M059J (cell line): ENCODE measurements at places on chromosomes 5 and 9. TPM values are rescaled to one million over a fixed set of nuclear protein-coding genes. Genes with fewer than 3 reads are reported as not detected.

DNA sequence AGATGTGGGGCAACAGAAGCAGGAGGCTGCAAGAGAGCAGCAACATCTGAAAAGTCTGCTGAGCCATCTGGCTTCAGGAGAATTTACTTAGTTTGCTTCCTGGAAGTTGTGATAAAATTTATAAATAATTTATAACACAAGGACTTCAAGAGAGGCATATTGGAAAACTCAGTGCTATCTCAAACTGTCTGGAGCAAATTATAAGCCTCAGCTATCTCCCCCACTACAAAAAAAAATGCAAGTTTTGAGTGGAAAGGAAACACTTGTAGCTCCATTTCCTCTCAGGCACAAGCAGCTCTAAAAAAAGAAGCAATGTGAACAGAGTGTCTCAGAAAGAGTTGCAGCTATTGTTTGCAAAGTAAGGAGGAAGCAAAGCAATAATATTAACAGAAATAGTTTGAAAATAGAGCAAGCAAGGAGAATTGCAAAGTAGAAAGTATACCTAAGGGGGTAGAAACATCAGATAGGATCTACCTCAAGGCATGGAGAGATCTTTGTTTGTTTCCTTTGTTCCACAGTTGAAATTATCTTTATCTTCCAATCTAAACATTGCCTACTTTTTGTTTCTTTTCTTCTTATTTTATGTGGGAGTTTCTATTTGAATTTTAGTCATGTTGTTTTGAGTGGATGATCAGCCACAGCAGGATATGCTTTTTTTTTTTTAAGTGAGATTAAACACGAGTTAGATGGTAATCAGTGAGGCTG lies 55.9 kb upstream of the IL6ST start:
- DNase-seq, result peak; percentile 18

DNA sequence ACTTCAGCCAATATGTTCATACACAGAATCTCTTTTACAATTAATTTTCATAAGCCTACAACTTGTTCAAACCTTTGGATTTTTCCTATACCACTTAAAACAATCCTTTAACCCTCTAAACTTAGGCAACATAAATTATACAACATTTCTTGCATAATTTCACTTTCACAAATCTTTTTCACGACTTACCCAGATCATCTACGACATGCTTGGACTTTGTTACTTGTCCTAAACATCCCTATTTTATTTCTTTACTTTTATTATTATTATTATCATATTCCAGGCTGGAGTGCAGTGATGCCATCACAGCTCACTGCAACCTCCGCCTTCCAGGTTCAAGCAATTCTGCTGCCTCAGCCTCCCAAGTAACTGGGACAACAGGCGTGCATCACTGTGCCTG lies 68.0 kb downstream of the CACNA1B start:
- DNase-seq, result no peak

The DNAJA1 gene
- 265 and 312 TPM in 2 replicates for total RNA-seq

GRCh38 chr9:126661521-126662251 lies 48.0 kb downstream of the LMX1B start:
- DNase-seq, result peak; percentile 25

- DNase-seq, result no peak
Observed at GRCh38 chr5:149901511-149901910, 43.1 kb downstream of the PDE6A start.

DNA sequence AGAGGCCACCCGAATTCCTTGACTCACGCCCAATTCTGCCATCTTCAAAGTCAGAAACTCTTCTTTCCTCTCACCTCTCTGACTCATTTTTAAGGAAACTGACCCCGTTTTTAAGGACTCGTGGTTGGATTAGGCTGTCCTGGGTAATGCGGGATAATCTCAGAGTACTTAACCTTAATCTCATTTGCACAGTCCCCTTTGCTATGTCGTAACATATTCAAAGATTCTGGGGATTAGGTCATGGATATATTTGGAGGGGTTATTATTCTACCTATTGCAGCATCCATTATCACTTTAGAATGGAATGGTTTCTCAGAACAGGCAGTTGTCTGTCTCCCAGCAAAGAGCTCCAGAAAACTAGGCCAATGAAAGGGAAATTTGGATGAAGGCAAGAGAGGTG lies 80.8 kb upstream of the IL12B start:
- DNase-seq, result no peak

DNA sequence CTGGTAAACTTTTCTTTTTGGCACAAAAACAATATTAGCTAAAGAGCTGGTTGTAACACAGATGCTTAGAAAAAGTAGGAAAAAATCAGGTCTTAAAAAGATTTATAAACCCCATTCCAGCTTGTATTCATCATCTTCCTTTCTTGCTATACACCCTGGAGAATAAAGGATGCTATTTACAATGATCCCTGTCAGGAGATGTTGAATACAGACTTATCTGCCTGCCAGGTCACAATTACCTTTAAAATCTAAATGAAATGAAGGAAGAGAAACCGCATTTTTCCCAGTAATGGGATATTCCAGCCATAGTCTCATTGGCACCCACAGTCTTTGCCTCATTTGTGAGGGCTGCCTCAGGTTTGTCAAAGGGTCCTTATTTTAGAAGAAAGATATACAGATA lies 394.1 kb upstream of the WWC1 start:
- no peak for DNase-seq

- DNase-seq, result no peak
Observed at GRCh38 chr5:73523861-73524260, 25.6 kb downstream of the BTF3 start.

- DNase-seq, result peak; percentile 22
Observed at GRCh38 chr9:116992865-116993264, 305.8 kb downstream of the TRIM32 start.

DNA sequence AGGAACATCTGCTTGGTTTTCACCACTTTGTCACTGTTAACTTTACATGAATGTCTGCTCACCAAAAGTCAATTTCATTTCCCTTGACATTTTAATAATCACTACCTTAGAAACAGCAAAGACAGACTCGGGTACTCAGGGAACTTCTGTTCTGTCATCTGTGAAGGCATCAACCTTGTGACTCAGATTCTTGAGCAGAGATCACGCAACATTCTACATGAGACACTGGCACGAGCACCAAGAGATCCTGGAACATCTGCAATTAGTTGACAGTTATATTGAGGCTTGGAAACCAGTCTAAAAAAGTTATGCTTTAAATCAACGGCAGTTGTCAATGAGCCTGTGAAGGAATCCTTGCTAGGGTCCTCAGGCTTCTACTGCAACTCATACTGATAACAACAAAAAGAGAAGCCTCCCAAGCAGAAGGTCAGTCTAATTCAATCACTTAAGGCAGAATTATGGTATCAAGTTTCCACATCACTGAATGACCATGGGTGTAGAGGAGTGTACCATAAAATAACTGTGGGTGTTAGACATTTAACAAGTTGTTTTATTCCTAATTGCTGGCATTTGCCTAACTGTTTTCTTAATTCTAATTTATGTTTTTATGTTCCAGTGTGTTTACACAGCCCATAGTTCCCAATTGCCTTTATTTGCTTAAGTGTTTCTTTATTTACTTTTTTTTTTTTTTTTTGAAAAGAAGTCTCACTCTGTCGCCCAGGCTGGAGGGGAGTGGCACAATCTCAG lies 3.3 kb upstream of the PBX3 start:
- peak; percentile 52 for DNase-seq

The ZNF346 gene
- 21.3 and 22.8 TPM in 2 replicates for total RNA-seq

- no peak for DNase-seq
Observed at GRCh38 chr5:14175381-14175780, 32.2 kb downstream of the TRIO start.

DNA sequence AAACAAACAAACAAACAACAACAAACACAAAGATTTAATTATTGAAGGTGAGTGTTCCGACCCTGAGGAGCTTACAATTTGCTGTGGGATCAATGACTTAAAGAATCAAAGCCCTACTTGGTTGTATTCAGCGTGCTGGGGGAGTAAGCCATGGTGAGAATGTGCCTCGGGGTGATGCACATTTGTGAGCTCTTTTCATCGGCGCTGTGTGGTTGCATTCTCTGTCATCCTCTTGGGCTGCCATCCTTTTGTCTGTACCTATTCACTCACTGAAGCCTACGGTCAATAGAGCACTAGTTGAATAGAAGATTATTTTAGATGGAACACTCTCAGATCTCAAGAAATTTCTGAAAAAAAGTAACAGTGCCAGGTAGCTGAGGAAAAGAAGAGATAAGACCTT lies 203.9 kb downstream of the CTNND2 start:
- DNase-seq, result no peak

- peak; percentile 35 for DNase-seq
Observed at GRCh38 chr5:28344836-28345433, 1306.5 kb upstream of the CDH9 start.

DNA sequence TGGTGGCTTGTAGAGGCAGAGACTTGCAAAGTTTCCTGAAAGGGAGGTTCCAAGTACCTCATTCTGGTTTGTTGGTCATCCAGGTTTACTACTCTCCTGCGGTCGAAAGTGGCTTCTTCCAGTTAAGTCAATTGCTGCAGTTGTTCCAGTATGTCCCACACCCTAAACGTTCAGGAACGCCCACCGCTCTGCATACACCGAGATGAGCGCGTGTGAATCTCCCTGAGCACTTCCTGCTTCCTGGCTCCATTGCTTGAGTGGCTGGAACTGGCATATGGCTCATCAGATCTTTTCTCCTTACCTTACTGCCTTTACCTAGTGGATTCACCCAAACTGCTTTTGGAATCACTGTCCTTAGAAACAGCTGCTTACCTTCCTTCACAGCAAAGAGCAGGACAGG lies 59.1 kb upstream of the GLIS3 start:
- no peak for DNase-seq

GRCh38 chr5:7018198-7018597 lies 305.0 kb downstream of the TENT4A start:
- DNase-seq, result no peak

The ANKRD34B gene
- total RNA-seq, result not detected in 2 replicates

GRCh38 chr5:50947906-50948683 lies 281.7 kb downstream of the PARP8 start:
- DNase-seq, result no peak

GRCh38 chr9:20044686-20045085 lies 255.8 kb upstream of the SLC24A2 start:
- DNase-seq, result peak; percentile 62

DNA sequence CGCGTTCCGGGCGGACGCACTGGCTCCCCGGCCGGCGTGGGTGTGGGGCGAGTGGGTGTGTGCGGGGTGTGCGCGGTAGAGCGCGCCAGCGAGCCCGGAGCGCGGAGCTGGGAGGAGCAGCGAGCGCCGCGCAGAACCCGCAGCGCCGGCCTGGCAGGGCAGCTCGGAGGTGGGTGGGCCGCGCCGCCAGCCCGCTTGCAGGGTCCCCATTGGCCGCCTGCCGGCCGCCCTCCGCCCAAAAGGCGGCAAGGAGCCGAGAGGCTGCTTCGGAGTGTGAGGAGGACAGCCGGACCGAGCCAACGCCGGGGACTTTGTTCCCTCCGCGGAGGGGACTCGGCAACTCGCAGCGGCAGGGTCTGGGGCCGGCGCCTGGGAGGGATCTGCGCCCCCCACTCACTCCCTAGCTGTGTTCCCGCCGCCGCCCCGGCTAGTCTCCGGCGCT lies at the start of gene DAPK1:
DAPK1 (plus strand) TSS at position 264 of the 442 bp plus-strand sequence. CDS start 1,211 bp downstream, outside the sequence.
- DNase-seq, result peak; percentile 66

- peak; percentile 37 for DNase-seq
Observed at GRCh38 chr5:122264610-122265009, 47.4 kb upstream of the SNCAIP start.

GRCh38 chr9:32606811-32607210 lies 28.7 kb downstream of the TAF1L start:
- DNase-seq, result no peak

DNA sequence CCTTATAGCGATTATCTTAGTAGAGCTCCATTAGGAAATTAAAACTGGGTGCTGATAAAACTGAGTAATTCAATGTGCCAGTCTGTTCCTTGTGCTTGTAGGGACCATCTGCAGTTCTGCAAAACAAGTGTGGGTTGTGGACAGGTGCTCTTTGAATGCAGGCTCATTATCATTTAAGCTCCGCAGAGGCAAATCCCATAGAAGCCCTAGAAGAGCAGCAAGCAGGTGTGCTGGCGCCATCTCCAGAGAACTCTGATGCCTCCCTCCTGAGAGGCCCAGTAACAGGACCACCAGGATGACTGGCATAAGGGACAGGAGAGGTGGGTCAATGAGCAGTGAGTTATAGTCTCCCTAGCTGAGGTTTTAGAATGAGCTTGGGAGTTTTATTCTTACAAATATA lies 1342.4 kb upstream of the DMAC1 start:
- DNase-seq, result no peak

The PCDHB10 gene
- 0.49 and 1.3 TPM in 2 replicates for total RNA-seq

The CNTFR gene
- 0.05 and 0.07 TPM in 2 replicates for total RNA-seq

DNA sequence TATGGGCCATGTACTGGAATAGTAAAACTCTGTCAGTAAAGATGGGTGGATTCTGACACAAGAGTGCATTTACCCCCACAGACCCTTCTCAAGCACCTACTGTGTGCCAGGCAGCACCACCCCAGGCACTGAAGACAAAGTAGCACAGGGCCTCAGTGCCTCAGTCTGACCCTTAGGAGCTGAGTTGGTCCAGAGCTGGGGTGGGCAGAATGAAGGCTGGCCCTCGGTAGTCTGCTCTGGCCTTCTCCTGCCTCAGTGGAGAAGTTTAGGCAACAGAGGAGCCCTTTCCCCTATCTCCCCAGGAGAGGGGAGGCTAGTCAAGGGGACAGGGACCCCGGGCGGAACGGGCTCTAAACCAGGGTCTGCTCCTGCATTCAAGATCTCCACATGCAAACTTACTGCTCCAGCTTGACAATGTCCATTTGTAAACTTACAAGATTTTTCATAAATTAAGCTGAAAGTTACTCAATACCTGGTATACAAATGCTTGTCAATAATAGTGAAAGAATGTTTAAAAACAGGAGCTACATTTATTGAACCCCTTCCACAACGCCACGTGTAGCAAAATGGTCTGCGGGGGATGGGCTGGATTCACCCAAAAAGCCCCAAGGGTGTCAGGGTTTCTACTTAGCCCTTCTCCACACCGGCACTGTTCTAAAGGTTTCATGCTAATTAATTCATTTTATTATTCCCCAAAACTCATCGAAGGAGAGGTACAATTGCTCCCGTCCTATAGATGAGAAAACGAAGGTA lies 1.5 kb downstream of the VDAC1 start:
- peak; percentile 11 for DNase-seq

The SAP30L gene
- total RNA-seq, result 17.2 and 59.2 TPM in 2 replicates

DNA sequence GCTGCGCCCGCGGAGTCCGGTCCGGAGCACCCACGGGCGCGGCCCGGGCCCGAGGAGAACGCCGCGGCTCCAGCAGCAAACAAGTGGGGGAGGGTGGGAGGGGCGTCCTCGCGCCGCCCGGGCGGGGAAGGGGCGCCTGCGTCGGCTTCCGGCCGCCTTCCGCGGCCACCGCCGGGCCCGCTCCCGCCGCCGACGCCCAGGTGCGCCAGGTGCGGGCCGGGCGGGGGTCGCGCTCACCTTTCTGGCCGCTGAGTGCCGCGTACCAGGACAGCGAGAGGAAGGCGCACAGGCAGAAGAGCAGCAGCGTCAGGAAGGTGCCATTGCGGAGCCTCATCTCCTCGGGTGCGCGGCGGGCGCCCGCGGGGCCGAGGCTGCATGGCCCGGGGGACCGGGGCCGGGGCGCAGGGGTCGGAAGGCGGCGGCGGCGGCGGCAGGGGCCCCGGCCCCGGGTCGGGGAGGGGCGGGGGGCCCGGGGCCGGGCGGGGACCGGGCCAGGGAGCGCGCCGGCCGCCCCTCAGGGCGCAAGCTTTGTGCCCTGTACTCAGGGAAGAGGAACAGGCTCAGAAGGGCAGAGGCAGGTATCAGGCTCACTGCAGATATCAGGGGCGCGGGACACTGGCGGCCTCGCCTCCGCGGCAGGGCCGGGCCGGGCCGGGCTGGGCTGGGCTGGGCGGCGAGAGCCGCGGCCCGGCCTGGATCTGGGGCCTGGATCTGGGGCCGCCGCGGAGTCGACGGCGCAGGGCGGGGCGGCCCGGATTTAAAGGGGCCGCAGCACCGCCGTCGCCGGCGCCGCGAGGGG lies at the start of gene MGAT4B:
MGAT4B (minus strand) TSS at position 617 of the 799 bp plus-strand sequence; CDS start at position 334, 283 bp downstream.
- peak; percentile 76 for DNase-seq

The FBP2 gene
- not detected in 2 replicates for total RNA-seq

GRCh38 chr5:103410172-103410571 lies 151.6 kb downstream of the MACIR start:
- DNase-seq, result no peak
